Heart left ventricle (tissue), 16 donors: ENCODE measurements at places on chromosomes 1 and 21. TPM values are rescaled to one million over a fixed set of nuclear protein-coding genes. Genes with fewer than 3 reads are reported as not detected.

- H3K36me3 ChIP-seq, result no peaks in the 10 kb centered on the region
- H3K4me1 ChIP-seq, result no peaks in the 10 kb centered on the region
- no peak overlapping the region for H3K4me3 ChIP-seq
- no peak overlapping the region for H3K27ac ChIP-seq
- H3K27me3 ChIP-seq, result no peaks in the 10 kb centered on the region
Measured at GRCh38 chr1:188642704-188643103, 1814.0 kb downstream of the PLA2G4A start.

GRCh38 chr1:192263436-192263835 is 53.4 kb upstream of the RGS21 start:
- no peak overlapping the region for H3K4me3 ChIP-seq
- H3K27me3 ChIP-seq, result no peaks in the 10 kb centered on the region
- H3K4me1 ChIP-seq, result no peaks in the 10 kb centered on the region
- H3K27ac ChIP-seq, result no peak overlapping the region
- H3K36me3 ChIP-seq, result no peaks in the 10 kb centered on the region

B3GALT2 gene
- total RNA-seq, result 60.8 TPM

DNA sequence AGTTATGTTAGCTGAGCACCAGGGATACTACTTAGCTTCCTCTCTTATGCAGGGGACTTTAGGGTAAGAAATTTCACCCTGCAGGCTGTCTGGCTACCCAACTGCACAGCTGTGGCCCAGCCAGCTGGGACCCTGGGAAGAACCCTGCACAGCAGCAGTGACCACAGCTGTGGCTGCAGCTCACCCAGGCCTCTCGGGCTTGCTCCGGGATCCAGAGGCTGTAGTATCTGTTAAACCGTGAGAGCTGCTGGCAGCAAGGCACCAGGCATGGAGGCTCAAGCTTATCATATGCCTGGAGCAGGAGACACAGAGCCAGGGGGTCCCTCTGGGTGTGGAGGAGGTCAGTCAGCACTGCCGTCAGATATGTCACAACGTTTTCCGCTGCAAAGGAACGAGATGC is 40.3 kb downstream of the URB1 start:
- H3K27me3 ChIP-seq, result no peaks in the 10 kb centered on the region
- H3K27ac ChIP-seq, result peak overlapping the region; percentile 13
- H3K4me3 ChIP-seq, result no peak overlapping the region
- H3K4me1 ChIP-seq, result peaks cover 11% of the 10 kb centered on the region
- H3K36me3 ChIP-seq, result peaks cover 99% of the 10 kb centered on the region
- no peak for DNase-seq

GRCh38 chr1:54396261-54396933 is 9.8 kb downstream of the SSBP3 start:
- H3K4me1 ChIP-seq, result peaks cover 36% of the 10 kb centered on the region
- no peaks in the 10 kb centered on the region for H3K36me3 ChIP-seq
- H3K27ac ChIP-seq, result peak overlapping the region; percentile 74
- no peak overlapping the region for H3K4me3 ChIP-seq
- no peaks in the 10 kb centered on the region for H3K27me3 ChIP-seq

DNA sequence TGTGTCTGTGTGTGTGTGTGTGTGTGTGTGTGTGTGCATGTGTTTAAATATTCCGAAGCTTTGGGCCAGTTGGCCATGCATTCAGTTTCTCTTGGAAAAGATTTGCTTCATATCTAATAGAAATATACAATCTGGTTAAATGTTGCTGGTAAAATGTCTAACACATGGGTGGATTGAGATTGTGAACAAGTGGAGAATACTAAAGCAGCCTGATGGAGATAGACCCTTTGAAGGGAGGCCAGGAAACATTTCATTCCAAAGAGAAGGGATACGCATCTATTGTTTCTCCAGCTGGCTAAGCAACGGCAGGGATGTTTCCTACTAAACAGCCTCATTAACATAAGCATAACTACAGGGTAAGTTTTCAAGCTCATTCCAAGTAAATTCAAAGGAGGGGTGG is 257.5 kb upstream of the PTBP2 start:
- H3K27ac ChIP-seq, result no peak overlapping the region
- H3K36me3 ChIP-seq, result no peaks in the 10 kb centered on the region
- no peaks in the 10 kb centered on the region for H3K4me1 ChIP-seq
- no peaks in the 10 kb centered on the region for H3K27me3 ChIP-seq
- DNase-seq, result no peak

- no peak overlapping the region for H3K4me3 ChIP-seq
- H3K36me3 ChIP-seq, result peaks cover 61% of the 10 kb centered on the region
Measured at GRCh38 chr1:223811634-223812101, 34.1 kb downstream of the TP53BP2 start.

DNA sequence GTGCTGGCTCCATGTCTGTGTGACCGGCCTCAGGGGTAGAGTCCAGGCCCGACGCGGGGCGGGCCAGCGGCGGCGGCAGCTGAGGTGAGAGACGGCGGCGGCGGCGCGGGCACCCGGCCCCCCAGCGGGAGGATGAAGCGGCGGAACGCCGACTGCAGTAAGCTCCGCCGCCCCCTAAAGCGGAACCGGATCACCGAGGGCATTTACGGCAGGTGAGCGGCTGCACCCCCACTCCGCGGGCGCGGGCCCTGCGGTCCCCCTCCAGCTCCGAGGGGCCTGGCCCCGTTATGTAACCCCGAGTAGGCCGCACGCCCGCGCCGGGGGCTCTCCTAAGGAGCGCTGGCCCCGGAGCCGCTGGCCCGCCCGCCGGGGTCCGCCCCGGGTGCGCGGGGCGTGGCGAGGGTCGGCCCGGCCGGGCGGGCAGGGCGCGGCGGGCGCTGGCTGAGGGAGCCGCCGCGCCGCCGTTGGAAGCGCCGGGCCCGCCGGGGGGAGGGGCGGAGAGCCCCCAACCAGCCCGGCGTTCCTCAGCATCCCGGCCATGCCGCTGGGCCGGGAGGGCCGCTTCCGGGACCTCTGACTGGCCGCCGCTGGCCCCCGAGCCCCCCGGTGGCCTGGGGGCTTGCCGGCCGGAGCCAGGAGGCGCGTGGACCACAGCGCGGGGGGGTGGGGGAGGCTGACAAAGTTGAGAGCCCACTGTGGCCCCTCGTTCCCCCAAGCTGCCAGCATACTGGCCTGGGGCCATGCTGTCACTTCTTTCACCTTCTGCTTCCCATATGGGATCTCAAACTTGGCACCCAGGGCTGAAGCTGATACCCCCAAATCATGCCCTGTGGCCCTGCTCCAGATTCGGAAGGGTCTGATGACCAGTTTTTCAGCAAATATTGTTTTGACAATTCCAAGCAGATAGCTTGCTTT is 527 bp downstream of the MACO1 start:
- peak; percentile 17 for DNase-seq
- H3K27ac ChIP-seq, result peak overlapping the region; percentile 95
- H3K27me3 ChIP-seq, result no peaks in the 10 kb centered on the region
- no peaks in the 10 kb centered on the region for H3K36me3 ChIP-seq

DNA sequence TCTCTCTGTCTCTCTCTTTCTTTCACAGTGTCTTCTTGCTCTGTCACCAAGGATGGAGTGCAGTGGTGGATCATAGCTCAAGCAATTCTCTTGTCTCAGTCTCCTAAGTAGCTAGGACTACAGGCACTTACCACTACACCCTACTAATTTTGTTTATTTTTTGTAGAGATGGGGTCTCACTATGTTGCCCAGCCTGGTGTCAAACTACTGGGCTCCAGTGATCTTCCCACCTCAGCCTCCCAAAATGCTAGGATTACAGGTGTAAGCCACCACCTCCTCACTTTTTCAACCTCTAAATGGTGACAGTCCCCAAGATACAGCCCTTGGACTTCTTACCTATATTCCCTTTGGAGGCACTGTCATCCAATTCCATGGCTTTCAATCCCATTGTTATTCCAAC is 50.5 kb upstream of the PUM1 start:
- H3K4me1 ChIP-seq, result peaks cover 2% of the 10 kb centered on the region
- no peaks in the 10 kb centered on the region for H3K36me3 ChIP-seq
- no peak for DNase-seq
- no peaks in the 10 kb centered on the region for H3K27me3 ChIP-seq

- no peaks in the 10 kb centered on the region for H3K4me1 ChIP-seq
- no peak overlapping the region for H3K27ac ChIP-seq
- DNase-seq, result no peak
Measured at GRCh38 chr1:225230483-225230882, 197.4 kb downstream of the LBR start.

- no peaks in the 10 kb centered on the region for H3K36me3 ChIP-seq
- no peaks in the 10 kb centered on the region for H3K27me3 ChIP-seq
- H3K27ac ChIP-seq, result no peak overlapping the region
- H3K4me1 ChIP-seq, result peaks cover 13% of the 10 kb centered on the region
- H3K4me3 ChIP-seq, result no peak overlapping the region
Measured at GRCh38 chr1:42214447-42214871, 49.9 kb upstream of the GUCA2A start.

KCNJ15 gene
- 1.7 TPM for total RNA-seq

- no peak overlapping the region for H3K4me3 ChIP-seq
- DNase-seq, result no peak
Measured at GRCh38 chr1:35475356-35475755, 81.8 kb downstream of the KIAA0319L start.

- no peaks in the 10 kb centered on the region for H3K36me3 ChIP-seq
- H3K27me3 ChIP-seq, result no peaks in the 10 kb centered on the region
- no peak for DNase-seq
- H3K27ac ChIP-seq, result no peak overlapping the region
- no peak overlapping the region for H3K4me3 ChIP-seq
- H3K4me1 ChIP-seq, result no peaks in the 10 kb centered on the region
Measured at GRCh38 chr1:49728377-49728776, 295.4 kb downstream of the AGBL4 start.

GRCh38 chr1:155313261-155313660 is 4.6 kb downstream of the FDPS start:
- no peaks in the 10 kb centered on the region for H3K27me3 ChIP-seq
- no peak overlapping the region for H3K4me3 ChIP-seq
- peaks cover 67% of the 10 kb centered on the region for H3K36me3 ChIP-seq
- DNase-seq, result no peak
